ENCODE measurements at places on chromosomes 3 and 15.
A peak's percentile ranks its signal among the peaks of the same experiment; 100 is the strongest.

DNA sequence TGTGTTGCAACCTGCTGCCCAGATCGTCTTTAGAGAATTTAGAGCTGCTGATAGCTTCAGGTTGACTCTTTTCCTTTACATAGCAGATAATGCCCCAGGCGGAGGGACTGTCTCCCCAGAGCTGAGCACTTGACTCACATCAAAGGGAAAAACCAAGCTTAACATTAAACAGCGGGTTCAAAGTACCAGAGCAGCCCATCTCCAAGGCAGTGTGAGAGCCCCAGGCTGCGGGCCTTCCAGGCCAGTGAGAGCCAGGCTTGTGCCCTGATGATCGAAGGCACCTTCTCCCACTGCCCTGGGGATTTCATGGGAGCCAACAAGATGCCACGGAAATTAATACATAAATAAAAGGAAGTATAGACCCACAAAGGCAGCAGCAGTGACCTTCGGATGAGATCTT lies 275.6 kb downstream of the XXYLT1 start:
- no peak for DNase-seq

DNA sequence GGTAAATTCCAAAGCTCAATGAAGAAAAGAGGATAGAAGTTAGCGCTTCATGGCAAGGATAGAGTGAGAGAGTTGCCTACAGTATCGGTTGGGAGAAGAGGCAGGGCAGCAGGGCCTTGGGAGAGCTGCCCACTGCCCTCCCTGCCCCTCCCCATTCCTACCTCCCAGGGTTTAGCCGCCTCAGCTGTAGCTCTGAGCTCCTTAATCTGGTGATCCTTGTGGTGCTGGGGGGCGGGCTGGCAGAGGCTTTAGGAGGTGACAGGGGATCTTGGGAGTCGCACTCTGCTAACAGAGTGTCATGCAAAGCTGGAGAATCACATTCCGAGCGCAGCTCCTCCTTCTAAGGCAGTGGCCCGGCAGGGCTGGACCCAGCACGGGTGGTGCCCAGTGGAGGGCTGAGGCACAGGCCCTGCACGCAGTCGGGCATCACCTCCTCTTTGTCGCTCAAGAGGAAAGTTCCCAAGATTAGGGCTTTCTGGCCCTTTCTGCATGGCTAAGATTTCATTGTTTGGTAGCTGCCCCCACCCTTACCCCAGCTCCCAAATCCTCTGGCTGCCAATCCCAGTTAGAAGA lies 57.1 kb upstream of the POLG start:
- no peak for DNase-seq

DNA sequence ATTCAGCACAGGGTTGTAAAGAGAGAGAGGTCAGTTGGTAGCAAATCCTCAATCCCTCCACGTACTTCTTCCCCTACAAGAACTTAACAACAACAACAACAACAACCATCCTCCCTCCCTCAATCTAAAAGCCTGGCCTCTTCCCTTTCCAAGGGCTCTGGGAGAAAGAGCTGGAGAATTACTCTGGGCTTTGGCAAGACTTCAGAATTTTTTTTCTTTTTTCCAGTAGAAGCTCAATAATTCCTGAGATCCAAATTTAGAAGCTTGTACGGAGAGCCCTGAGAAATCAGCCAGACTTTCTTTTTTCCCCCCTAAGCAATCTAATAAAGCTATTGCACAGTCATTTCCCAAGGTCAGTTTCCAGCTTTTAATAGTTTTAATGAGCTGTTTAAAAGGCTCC lies 95.8 kb upstream of the CACNA2D3 start:
- no peak for DNase-seq

DNA sequence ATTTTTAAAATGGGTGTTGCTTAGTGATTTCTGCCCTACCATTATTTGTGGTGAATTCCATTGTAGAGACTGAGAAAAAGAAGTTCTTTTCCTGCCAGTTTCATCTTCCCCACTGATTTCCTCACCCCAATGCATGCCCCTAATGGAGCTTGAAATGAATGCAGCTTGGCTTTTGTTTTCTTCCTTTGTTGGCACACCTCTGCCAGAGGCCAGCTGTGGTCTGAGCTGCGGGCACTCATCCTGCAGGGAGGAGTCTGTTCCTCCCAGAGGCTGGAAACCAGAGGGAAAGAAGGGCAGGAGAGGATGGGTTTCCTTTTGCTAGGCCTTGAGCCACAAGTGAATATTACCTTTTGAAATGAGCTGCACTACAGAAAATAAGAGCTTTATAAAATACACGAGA lies 9.3 kb upstream of the ST8SIA2 start:
- DNase-seq, result peak; percentile 61

GRCh38 chr15:43762824-43763223 lies 13.9 kb downstream of the ELL3 start:
- no peak for DNase-seq

- no peak for DNase-seq
These were observed 48.8 kb downstream of the EXOG start for GRCh38 chr3:38544926-38545325.

DNA sequence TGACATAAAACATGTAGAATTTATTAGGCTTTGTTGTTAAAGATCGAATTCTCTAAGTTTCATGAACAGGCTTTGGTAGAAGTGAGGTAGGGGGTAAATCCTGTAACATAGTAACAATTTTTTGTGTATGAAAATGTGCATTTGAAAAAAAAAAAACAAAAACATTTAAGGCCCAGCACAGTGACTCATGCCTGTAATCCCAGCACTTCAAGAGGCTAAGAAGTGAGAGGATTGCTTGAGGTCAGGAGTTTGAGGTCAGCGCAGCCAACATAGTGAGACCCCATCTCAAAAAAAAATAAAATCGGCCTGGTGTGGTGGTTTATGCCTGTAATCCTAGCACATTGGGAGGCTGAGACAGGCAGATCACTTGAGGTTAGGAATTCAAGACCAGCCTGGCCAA lies 26.8 kb upstream of the PPP4R2 start:
- DNase-seq, result no peak

- no peak for DNase-seq
These were observed 99.5 kb downstream of the APBA2 start for GRCh38 chr15:28985316-28985645.

- DNase-seq, result no peak
These were observed 1.7 kb downstream of the TM4SF19 start for GRCh38 chr3:196336319-196337145.

- DNase-seq, result no peak
These were observed 5.0 kb downstream of the CCNDBP1 start for GRCh38 chr15:43190178-43190577.

GRCh38 chr15:96356494-96357455 lies 26.3 kb downstream of the NR2F2 start:
- peak; percentile 79 for DNase-seq

- DNase-seq, result no peak
These were observed 116.2 kb downstream of the NSUN3 start for GRCh38 chr3:94179059-94179458.

DNA sequence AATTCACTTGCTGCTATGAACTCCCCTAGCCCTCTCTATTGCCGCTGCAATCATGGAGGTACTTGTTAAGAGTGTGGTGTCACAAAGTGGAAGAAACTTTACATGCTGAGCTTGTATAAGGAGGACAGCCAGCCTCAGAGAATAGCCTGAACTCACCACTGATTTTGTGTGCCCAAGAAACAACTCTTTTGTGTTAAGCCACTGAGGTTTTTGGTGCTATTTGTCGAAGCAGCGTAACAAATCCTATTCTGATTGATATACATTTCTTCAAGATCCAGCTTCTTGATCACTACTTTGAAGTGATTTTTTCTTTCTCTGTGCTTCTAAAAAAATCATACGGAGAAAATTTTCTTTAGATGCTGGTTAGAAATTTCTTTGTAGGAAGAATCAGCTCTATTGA lies 132.4 kb downstream of the MEIS2 start:
- no peak for DNase-seq

Data from HT1080 (cell line).